ENCODE measurements at places on chromosomes 4 and X. TPM values are rescaled to one million over a fixed set of nuclear protein-coding genes. Genes with fewer than 3 reads are reported as not detected.

The SMPX gene
- not detected for total RNA-seq

The SLIT2 gene
- 9.1 TPM for total RNA-seq

The POLR2B gene
- 44.8 TPM for total RNA-seq

The CTAG1B gene
- total RNA-seq: not detected

The FAM236C gene
- not detected for total RNA-seq

The SSX2 gene
- not detected for total RNA-seq

The NSUN7 gene
- total RNA-seq: 6.5 TPM

The MSANTD1 gene
- total RNA-seq: 1.6 TPM

The TNIP3 gene
- total RNA-seq: not detected

The ZNF185 gene
- 3.6 TPM for total RNA-seq

The NALF2 gene
- total RNA-seq: 1.4 TPM

DNA sequence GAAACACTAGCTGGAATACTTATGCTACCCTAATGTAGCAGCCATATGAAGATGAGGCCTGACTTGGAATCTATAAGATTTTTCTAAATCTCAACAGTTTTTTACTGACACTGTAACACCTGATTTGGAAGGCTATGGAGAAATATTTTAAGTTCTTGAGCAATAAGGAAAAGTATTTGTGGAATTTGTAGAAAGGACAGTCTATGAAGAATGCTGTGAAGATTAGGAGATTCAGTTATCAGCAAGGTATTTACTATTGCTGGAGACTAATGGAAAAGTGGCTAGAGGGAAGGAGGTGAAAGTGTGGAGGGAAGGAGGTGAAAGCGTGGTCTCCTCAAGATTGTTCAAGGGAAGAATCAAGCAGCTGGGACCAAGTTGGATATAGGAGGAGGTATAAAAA is 190.0 kb upstream of the EMCN start:
- H3K27ac ChIP-seq: no peak overlapping the region
- no peaks in the 10 kb centered on the region for H3K36me3 ChIP-seq
- no peaks in the 10 kb centered on the region for H3K27me3 ChIP-seq
- no peak overlapping the region for H3K4me3 ChIP-seq

GRCh38 chrX:34300871-34301270 is 168.8 kb upstream of the FAM47A start:
- no peaks in the 10 kb centered on the region for H3K27me3 ChIP-seq
- H3K4me3 ChIP-seq: no peak overlapping the region
- H3K4me1 ChIP-seq: no peaks in the 10 kb centered on the region
- DNase-seq: no peak
- no peak overlapping the region for H3K27ac ChIP-seq
- H3K36me3 ChIP-seq: no peaks in the 10 kb centered on the region

DNA sequence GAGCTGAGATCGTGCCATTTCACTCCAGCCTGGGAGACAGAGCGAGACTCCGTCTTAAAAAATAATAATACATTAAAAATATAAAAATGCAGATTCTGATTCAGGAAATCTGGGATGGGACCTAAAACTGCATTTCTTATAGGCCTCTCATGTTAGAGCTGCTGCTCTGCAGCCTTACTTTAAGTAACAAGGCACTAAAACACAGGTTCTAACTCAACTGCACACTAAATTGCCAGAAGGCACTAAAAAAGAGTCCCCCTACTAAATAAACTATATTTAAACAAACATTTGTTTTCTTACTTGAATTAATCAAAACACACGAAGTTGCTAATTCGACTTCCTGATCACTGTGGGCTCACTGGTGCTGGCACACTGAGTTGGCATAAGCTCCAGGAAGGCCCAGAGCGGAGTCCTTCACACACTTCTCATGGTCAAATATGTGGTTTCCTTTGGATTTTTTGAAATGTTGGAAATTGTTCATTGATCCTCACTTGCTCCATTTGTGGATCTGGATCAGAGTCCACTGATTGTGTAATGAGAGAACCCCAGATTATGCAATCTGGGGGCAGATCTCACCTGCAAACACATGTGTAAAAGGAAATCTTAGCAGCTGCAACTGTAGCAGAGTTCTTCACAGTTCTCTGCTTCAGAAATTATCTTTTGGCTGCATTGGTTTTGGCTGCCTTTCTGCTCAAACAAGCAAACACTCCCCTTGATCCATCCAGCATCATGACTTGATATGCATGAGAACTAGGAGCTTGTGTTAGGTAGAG is 59.3 kb downstream of the AFF1 start:
- peak; percentile 69 for DNase-seq
- peaks cover 13% of the 10 kb centered on the region for H3K4me1 ChIP-seq
- H3K36me3 ChIP-seq: no peaks in the 10 kb centered on the region
- H3K27me3 ChIP-seq: no peaks in the 10 kb centered on the region

GRCh38 chr4:41217374-41217773 is 3.0 kb upstream of the APBB2 start:
- no peaks in the 10 kb centered on the region for H3K36me3 ChIP-seq
- H3K27ac ChIP-seq: no peak overlapping the region
- H3K27me3 ChIP-seq: no peaks in the 10 kb centered on the region

DNA sequence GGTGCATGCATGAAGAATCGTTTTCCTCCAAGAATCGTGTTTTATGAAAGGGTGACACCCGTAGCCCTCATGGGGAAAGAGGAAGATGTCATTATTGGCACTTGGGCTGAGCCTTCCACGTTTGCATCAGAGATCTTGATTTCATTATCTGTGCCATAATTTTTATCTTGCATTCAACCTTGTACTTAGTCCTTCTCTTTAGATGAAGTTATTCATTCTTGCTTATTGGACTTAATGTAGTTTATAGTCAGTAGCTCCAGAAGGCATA is 66.8 kb downstream of the GAB1 start:
- H3K27ac ChIP-seq: no peak overlapping the region
- H3K27me3 ChIP-seq: no peaks in the 10 kb centered on the region
- H3K4me1 ChIP-seq: peaks cover 8% of the 10 kb centered on the region
- H3K4me3 ChIP-seq: no peak overlapping the region
- DNase-seq: no peak

GRCh38 chrX:105017641-105018040 is 202.9 kb downstream of the TEX13A start:
- DNase-seq: no peak
- no peak overlapping the region for H3K4me3 ChIP-seq
- H3K36me3 ChIP-seq: no peaks in the 10 kb centered on the region
- H3K4me1 ChIP-seq: no peaks in the 10 kb centered on the region
- no peaks in the 10 kb centered on the region for H3K27me3 ChIP-seq
- no peak overlapping the region for H3K27ac ChIP-seq

DNA sequence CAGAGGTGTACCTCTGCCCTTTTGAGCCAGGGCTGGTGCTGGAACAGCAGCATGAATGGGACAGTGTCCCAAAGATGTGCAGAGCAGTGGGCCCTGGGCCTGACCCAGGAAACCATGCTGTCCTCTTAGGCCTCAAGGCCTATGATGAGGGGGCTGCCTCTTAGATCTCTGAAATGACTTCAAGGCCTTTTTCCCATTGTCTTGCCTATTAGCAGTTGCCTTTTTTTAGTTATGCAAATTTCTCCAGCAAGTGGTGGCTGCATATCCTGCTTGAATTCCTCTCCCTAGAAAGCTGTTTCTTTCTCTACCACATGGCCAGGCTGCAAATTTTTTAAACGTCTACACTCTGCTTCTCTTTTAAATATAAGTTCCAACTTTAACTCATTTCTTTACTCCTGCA is 160.3 kb downstream of the CFAP299 start:
- DNase-seq: no peak
- no peaks in the 10 kb centered on the region for H3K36me3 ChIP-seq
- H3K27ac ChIP-seq: no peak overlapping the region
- no peaks in the 10 kb centered on the region for H3K27me3 ChIP-seq

DNA sequence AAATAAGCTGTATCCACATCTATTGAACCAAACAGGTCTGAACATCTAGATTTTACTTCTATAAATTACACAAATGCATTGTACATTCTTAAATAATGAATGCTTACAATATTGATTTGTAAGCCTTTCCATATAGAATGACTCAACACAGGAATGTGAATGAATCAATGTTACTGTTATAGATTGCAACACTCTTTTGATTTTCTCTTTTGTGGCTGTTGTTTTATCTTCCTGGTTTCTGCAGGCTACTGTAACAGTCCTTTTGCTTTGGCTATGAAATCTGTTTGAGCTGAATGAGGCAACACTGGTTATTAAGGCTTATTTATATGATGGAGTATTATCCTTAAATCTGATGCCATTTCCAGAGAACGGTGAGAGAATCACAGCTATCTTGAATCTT is 49.5 kb downstream of the GPR50 start:
- DNase-seq: no peak
- H3K4me3 ChIP-seq: no peak overlapping the region
- no peaks in the 10 kb centered on the region for H3K4me1 ChIP-seq
- H3K27me3 ChIP-seq: no peaks in the 10 kb centered on the region
- no peak overlapping the region for H3K27ac ChIP-seq

- H3K4me1 ChIP-seq: no peaks in the 10 kb centered on the region
- H3K27me3 ChIP-seq: no peaks in the 10 kb centered on the region
- H3K4me3 ChIP-seq: no peak overlapping the region
- no peaks in the 10 kb centered on the region for H3K36me3 ChIP-seq
Measured at GRCh38 chrX:100625985-100626491, 10.6 kb downstream of the TSPAN6 start.

- H3K4me1 ChIP-seq: no peaks in the 10 kb centered on the region
- no peaks in the 10 kb centered on the region for H3K27me3 ChIP-seq
- no peaks in the 10 kb centered on the region for H3K36me3 ChIP-seq
- H3K27ac ChIP-seq: no peak overlapping the region
- DNase-seq: no peak
Measured at GRCh38 chr4:67934628-67935027, 28.7 kb downstream of the TMPRSS11A start.

DNA sequence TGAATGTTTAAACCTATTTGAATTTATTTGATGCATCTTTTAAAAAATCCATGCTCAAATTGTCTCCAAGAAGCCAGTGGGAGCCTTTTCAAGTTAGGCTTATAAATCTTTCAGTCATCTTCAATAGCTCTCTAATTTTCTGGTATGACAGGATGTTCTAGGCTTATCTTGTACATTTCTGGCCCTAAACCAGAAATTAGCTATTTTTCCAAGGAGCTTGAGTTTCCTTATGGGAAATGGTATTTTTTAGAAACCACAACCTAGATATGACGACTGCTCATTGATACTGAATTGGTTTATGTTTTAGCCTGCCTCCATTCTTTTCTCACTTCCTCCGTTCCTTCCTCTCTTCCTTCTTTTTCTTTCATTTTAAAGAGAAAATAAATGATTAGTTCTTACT is 172.3 kb downstream of the SPRY1 start:
- no peaks in the 10 kb centered on the region for H3K27me3 ChIP-seq
- no peak overlapping the region for H3K4me3 ChIP-seq
- H3K4me1 ChIP-seq: no peaks in the 10 kb centered on the region

- H3K4me1 ChIP-seq: peaks cover 20% of the 10 kb centered on the region
- peak; percentile 59 for DNase-seq
- peak overlapping the region; percentile 79 for H3K4me3 ChIP-seq
Measured at GRCh38 chr4:39698424-39699009, 581 bp downstream of the UBE2K start.

GRCh38 chr4:76208005-76208765 is 5.4 kb downstream of the SCARB2 start:
- H3K4me1 ChIP-seq: peaks cover 72% of the 10 kb centered on the region
- H3K27me3 ChIP-seq: no peaks in the 10 kb centered on the region
- H3K27ac ChIP-seq: peak overlapping the region; percentile 79
- DNase-seq: peak; percentile 78

DNA sequence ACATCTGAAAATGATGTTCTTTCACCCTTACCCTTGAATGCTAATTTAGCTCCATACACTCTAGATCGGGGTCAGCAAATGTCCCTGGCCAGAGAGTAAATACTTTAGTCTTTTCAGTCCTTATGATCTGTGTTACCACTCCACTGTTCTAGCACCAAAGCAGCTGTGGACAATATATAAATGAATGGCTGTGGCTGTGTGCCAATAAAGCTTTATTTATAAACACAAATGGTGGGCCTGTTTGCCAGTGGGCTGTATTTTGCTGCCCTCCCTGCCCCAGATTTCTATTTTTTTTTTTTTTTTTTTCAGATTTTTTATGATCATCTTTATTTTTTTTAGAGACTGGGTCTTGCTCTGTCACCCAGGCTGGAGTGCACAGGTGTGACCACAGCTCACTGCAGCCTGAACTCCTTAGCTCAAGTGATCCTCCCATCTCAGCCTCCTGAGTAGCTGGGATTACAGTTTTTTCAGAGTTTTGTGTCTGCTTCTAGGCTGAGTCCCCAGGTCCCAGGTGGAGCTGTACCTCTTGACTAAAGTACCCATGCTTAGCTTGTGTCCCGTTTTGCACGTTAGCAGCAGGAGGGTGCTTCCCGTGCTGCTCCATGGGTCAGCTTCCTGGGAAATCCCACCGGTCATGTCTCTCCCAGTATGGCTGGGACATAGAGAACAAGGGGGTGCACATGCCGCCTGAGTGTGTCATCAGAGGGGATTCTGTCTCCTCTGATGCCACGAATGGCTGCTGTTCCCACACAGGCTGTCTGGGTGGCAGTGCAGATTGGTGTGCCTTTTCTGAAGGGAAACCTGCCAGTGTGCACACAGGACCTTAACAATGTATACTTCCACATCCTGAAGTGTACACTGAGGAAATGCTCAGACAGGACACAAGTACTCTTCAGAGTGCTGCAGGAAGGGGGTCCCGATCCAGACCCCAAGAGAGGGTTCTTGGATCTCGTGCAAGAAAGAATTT is 16.0 kb upstream of the GRPEL1 start:
- H3K27ac ChIP-seq: no peak overlapping the region
- H3K4me1 ChIP-seq: peaks cover 2% of the 10 kb centered on the region
- DNase-seq: no peak
- no peaks in the 10 kb centered on the region for H3K36me3 ChIP-seq
- no peaks in the 10 kb centered on the region for H3K27me3 ChIP-seq

DNA sequence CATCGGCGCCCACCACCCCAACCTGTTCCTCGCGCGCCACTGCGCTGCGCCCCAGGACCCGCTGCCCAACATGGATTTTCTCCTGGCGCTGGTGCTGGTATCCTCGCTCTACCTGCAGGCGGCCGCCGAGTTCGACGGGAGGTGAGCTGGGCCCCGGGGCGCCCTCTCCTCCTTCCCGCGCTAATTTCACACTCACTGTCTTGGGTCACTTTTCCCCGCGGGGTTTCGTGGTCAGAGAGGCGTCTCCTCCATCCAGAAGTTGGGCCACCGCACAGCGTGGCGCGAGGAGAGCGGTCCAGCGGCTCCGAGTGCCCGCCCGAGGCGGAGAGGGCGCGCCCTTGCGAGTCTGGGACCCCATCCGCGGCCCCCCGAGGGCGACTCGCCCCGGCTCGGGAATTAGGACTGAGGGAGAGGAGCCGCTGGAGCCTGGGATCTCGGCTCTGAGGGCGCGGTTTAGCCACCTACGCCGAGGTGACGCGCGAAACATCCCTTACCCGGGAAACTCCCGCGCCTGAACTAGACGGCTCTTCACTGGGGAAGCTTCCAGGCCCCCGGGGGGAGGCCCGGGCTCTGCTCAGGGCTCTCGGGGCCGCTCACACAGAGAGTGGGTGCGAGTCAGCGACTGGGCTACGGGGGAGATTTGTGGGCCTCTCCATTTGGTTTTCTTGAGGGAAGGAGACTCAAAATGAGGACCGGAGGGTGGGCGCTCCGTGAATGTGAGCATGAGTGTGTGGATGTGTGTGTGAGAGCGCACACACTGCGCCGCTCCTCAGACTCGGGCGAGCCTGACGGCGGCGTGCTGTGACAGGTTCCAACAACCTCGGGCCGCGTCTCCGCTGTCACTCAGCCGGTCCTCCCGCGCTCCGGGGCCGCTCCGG is 551 bp downstream of the NPNT start:
- no peaks in the 10 kb centered on the region for H3K36me3 ChIP-seq
- H3K4me3 ChIP-seq: peak overlapping the region; percentile 59
- H3K4me1 ChIP-seq: peaks cover 9% of the 10 kb centered on the region
- H3K27ac ChIP-seq: peak overlapping the region; percentile 92
- H3K27me3 ChIP-seq: no peaks in the 10 kb centered on the region
